ENCODE measurements at places on chromosomes 12 and 14. TPM values are rescaled to one million over a fixed set of nuclear protein-coding genes. Genes with fewer than 3 reads are reported as not detected.

DNA sequence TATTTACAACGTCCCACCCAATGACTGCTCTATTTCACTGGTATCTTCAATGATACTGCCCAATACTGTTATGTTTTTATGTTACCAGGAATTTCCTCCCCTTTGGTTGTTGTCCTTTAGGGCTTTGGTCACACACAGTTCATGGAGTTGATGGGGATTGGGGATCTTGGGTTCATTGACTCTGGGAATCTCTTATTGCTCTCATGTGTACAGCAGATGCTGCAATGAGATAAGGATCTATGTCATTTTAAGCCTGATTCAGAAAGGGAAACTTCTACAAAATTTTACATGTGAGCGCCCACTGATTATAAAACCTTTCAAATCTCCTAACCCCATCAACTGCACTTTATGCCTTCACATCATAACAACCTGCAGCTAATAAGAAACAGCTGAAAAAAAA, 67.2 kb downstream of the FAR2 start:
- DNase-seq = no peak

The MIS18BP1 gene
- 50.9 TPM for polyA plus RNA-seq

The MFAP5 gene
- 1.2 TPM for polyA plus RNA-seq

The SOAT2 gene
- polyA plus RNA-seq = 3.1 TPM

- DNase-seq = no peak
Measured at GRCh38 chr12:28939427-28939826, 209.7 kb upstream of the FAR2 start.

DNA sequence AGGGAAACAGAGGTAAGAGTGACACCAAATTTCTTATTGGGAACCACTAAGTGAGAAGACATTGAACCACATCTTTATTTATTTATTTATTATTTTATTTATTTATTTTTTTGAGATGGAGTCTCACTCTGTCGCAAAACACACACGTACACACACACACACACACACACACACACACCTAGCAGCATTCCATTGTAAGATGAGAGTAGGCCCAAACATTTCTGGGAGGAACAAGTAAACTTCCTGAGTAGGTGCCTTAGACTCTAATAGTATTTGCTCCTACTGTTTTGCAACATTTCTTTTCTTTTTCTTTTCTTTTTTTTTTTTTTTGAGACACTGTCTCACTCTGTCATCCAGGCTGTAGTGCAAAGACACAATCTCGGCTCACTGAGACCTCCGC, 7.1 kb upstream of the CDC42BPB start:
- DNase-seq = no peak

DNA sequence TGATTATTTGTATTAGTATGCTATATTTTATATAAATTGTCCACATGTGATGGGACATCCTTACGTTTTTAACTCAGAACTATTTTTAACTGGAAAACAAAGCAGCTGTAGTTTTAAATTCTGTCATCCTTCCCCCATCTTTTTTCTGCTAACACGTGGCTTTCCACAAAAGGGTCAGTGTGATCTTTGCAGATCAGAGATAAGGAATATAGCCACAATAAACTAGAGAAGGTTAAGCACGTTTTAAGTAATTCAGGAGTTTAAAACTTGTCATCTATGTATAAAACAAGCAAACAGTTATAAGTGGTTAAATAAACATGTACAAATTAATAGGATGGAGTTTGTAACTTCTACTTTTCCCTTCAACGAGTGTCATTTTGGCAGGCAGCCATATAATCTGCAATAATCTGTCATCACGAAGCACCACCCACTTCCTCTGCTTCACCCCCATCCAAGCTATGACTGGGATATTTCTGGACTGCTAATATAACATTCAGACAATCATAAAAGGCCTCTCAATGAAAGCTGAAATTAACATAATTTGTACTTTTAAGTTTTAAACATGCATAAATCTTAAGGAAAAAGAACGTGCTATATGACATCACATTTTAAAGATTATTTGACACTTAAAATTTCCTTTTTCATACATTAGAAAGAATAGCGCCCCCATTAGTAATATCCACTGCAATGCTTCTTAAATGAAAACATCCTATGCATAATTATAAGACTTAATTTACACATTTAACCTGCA, 15.3 kb downstream of the TAOK3 start:
- DNase-seq = no peak

- DNase-seq = no peak
Measured at GRCh38 chr12:12883369-12884001, 7.9 kb upstream of the GPRC5A start.

GRCh38 chr12:40351976-40352375, 127.2 kb downstream of the LRRK2 start:
- no peak for DNase-seq

The CCDC60 gene
- polyA plus RNA-seq = 0.33 TPM

GRCh38 chr12:76480796-76481195, 78.8 kb downstream of the OSBPL8 start:
- DNase-seq = no peak

DNA sequence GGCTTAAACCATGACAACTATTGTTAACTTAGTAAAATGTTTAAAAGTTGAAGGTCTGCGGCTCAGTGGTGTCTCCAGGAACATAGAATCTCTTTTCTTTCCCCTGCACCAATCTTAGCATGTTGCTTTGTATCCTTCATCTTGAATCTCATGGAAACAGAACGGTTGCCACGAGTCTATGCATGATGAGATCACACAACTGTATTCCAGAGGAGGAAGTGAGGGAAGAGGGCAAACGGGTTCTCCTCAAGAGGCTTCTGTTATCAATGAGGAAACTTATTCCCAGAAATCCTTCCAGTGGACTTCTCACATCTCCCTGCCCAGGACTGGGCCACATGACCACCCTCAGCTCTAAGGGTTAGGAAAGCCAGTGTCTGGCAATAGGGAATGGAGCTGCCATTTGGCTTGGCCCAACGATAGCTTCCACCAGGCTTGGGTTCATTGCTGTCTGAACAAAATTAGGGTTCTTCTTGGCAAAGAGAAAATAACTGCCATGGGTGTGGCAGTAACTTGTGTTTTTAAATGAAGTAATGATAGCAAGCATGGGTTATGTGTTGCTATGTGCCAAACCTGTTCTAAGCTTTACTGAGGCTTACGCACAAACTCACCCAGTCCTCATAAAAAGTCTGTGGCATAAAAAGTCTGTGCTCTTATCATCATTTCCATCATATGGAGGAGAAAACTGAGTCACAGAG, 17.4 kb downstream of the PLXNC1 start:
- no peak for DNase-seq
